ENCODE measurements at places on chromosomes 16 and 17.

- no peak for DNase-seq
Measured at GRCh38 chr17:58666858-58667267, 25.0 kb downstream of the TEX14 start.

- DNase-seq, result no peak
Measured at GRCh38 chr17:61249649-61250299, 149.9 kb upstream of the TBX2 start.

- DNase-seq, result no peak
Measured at GRCh38 chr17:83200751-83201150, 121.3 kb downstream of the METRNL start.

- DNase-seq, result no peak
Measured at GRCh38 chr16:87017371-87018012, 299.7 kb downstream of the C16orf95 start.

DNA sequence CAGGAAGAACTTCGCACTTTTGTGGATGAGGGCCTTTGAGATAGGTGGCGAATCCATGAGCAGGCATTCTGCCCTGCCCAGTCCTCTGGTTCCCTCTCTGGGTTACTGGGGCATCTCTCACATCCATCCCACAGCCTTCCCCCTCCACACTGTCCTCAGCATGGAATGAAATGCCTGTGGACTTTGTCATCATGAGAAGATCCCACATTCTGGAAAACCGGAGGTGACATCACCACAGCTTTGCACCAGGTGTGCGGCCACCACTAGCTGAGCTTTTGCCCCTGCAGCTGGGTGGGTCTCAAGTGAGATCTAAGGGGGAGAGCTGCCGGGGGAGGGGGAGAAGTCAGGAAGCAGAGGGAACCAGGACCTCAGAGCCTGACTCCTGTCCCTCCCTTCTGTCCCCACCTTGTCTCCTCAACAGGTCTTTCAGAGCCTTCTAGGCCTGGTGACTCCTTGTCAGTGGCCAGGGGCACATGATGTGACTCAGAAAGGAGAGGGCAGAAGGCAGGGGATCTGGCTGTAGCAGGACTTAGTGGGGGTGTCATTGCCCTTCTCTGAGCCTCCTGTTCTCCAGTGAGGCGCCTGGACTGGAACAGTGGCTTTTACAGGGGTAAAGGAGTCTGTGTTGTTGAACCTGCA, 40.0 kb upstream of the DLX4 start:
- no peak for DNase-seq

DNA sequence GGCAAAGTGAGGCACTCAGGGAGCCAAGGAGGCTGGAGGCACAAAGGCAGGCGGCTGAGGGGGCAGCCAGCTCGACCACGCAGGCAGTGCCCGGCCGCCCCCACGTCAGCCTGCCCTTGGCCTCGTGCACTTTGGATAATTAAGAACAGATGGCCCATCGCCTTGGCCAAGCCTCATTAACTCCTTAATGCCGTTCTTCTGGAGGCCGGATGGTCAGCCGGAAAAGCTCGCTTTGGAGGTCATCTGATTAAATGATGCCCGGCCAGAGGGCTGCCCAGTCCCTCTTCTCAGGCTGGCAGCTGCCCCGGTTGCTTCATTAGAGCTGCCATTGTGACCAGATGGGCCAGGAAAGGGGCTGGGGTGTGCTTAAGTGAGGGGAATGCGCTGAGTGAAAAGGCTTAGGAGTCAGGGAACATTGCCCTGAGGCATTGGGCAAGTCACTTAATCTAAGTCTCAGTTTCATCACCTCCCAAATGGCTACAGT, 364.0 kb downstream of the NPIPA8 start:
- no peak for DNase-seq

- no peak for DNase-seq
Measured at GRCh38 chr17:14321980-14322776, 21.3 kb downstream of the HS3ST3B1 start.

Measured in activated CD8-positive, alpha-beta memory T cell treated with anti-CD3 and anti-CD28 coated beads for 1 hour (primary cell).